ENCODE measurements at places on chromosomes 4 and X. TPM values are rescaled to one million over a fixed set of nuclear protein-coding genes. Genes with fewer than 3 reads are reported as not detected.

Gene ITGB1BP2
- total RNA-seq, result 0.74 TPM

Gene ASB5
- 1.4 TPM for total RNA-seq

Gene CLDN34
- not detected for total RNA-seq

Gene PSAPL1
- total RNA-seq, result not detected

Gene ABCG2
- 11.9 TPM for total RNA-seq

Gene MAGEB17
- total RNA-seq, result 0.11 TPM

Gene SHOX
- total RNA-seq, result not detected

Gene GAGE12D
- total RNA-seq, result not detected

Gene RHOXF2
- total RNA-seq, result not detected

Gene XK
- total RNA-seq, result 2.8 TPM

Gene PPP2R3B
- total RNA-seq, result 23.8 TPM

Gene KIT
- not detected for total RNA-seq

Gene GAGE12H
- not detected for total RNA-seq

Gene GAGE12F
- not detected for total RNA-seq

Gene HS3ST1
- not detected for total RNA-seq

Gene HMGB3
- 233 TPM for total RNA-seq

GRCh38 chrX:136130931-136131833 is 16.2 kb upstream of the FHL1 start:
- DNase-seq, result peak; percentile 65

DNA sequence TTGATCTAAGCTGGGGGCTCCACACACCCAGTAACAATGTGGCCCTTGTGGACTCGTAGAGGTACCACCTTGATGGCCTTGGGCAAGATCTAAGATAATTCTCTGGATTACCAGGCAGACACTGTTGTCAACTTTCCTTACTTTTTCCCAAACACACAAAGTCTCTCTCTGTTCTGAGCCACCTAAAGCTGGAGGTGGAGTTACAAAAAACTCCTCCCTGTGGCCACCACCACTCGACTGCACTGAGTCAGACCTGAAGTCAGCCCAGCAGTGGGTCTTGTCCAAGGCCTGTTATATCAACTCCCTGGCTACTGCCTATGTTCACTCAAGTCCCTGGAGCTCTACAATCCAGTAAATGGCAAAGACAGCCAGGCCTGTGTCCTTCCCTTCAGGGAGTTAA is 70.1 kb upstream of the TECRL start:
- no peak for DNase-seq

- no peak for DNase-seq
Observed at GRCh38 chr4:52098618-52099017, 47.5 kb downstream of the SPATA18 start.

- peak; percentile 39 for DNase-seq
Observed at GRCh38 chr4:74374561-74375327, 9.8 kb downstream of the EREG start.

- DNase-seq, result peak; percentile 19
Observed at GRCh38 chr4:57442831-57443291, 332.7 kb upstream of the IGFBP7 start.

- DNase-seq, result no peak
Observed at GRCh38 chr4:97144199-97144598, 999.1 kb downstream of the STPG2 start.

- no peak for DNase-seq
Observed at GRCh38 chr4:46505131-46505530, 115.2 kb upstream of the GABRA2 start.

DNA sequence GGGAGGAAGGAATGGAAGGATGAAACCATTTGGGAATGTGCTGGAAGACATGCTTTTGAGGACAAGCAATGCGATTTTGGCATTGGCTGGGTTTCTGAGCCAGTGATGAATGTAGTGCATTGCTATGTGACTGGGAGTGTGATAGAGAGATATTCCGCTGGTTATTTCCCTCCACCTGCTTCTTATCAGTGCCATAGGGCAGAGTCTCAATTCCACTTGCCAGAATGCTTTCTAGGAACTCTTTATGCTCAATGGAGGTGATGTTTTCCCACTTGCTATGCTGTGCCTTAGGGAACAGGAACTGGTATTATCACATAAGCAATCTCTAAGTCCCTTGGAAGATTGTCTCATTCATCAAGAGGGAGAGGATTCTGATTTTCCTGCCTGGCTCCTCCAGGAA is 28.0 kb downstream of the TBL1X start:
- DNase-seq, result no peak

- DNase-seq, result no peak
Observed at GRCh38 chr4:61953386-61953785, 753.3 kb downstream of the ADGRL3 start.

DNA sequence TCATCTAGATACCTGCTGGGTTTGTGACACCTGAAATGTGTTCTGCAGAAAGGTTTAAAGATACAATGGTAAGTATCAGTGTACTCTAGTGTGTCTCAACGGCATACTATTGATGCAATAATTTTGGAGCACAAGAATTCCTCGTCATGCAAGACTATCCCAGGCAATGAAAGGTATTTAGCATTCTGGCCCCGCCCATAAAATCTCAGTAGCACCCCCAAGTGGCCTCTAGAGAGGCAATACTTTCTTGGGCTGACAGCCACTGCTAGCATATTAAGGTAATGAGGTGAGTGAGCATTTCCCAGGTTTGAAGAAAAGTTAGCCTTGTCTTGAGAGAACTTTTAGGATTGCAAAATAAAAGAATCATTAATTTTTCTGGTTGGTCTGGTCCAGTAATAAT is 24.0 kb downstream of the TAB3 start:
- DNase-seq, result no peak

DNA sequence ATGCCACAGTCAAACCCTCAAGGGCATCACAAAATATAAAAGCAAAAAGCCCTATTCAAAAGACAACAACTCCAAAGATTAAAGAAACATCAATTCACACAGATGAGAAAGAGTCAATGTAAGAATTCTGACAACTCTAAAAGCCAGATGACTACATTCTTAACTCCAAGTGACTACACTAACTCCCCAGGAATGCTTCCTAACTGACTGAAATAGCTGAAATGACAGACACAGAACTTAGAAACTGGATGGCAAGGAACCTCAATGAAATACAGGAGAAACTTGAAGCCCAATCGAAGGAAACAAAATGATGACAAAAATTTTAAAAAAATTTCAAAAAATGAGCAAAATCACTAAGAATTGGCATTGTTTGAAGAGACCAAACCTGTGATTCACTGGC is 1047.6 kb upstream of the PCDH10 start:
- DNase-seq, result no peak

- DNase-seq, result no peak
Observed at GRCh38 chr4:23364167-23364566, 525.7 kb downstream of the PPARGC1A start.

GRCh38 chrX:112865464-112866025 is 24.9 kb upstream of the AMOT start:
- DNase-seq, result no peak

DNA sequence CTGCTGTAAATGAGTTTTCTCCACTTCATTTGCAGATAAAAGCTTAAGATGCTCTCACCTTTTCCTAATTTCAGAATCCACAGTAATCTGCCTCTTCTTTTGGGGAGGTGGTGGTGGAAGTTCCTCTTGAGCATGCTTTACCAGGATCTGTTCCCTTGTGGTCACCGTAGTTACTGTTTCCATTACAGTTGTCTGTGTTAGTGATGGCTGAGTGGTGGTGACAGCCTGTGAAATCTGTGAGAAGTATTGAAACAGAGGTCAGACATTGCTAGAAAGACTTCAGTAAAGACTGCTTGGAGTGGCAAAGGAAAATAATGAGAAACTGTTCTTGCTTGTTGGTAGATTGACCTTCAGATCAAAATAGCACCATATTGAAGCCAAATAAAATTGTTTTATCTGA is 666.2 kb downstream of the DMD start:
- DNase-seq, result no peak

DNA sequence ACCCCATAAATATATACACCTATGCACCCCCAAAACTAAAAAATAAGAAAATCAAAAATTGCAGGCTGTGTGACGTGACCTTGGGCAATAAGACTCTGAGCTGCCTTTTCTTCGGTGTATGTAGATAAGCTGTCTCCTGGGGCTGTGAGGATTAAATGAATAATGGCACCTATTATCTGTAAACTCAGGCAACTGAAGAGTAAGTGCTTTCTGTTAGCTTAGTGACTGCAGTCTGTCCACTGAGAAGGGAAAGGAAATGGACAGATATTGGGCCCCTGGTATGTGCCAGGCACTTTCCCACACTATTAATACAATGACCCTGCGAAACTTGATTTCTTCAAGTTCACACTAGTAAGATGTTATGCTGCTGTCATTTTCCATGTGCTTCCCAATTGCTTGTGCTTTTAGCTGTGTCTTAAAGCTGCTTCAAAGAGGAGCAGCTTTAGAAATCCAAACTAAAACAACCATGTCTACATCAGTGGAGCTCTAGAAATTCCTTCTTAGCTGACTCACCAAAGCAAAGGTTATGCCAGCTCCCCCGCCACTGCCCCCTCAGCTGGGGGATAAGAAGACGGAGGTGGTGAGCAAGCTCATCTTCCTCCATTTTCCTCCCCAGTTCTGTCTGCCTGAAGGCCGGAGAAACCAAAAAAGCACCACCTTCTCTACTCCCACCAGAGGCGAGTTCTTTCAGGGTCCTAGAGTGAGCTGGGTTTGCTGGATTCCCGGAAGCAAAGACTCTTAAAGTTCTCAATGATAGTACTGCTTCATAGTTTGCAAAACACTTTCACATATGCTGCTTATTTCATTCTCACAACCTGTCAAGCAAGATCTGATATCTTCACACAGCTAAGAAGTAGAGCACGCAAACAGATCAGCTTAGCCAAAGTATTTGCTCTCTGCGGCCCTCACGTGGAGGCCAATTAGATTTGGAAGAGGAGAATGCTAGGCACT is 8.8 kb upstream of the DGAT2L6 start:
- peak; percentile 77 for DNase-seq

GRCh38 chr4:102430461-102430910 is 70.7 kb upstream of the NFKB1 start:
- DNase-seq, result no peak

DNA sequence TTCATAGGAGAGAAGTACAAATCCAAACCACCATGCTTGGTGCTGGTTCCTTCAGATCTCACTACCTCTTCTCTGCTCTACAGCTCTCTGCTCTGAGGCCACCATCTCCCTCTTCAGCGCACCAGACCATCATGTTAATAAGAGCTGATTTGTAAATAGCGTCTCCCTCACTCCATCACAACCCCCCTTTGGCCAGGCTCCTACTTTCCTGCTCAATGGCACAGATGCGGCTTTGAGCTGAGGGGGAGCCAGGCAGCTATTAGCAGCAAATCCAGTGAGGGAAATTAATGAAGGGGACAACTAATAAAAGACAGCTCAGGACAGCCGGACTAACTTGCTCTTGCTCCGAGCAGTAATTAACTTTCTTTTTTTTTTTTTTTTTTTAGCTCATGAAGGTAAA is 13.1 kb downstream of the NEUROG2 start:
- no peak for DNase-seq

GRCh38 chr4:7189066-7189465 is 3.3 kb upstream of the SORCS2 start:
- DNase-seq, result no peak

DNA sequence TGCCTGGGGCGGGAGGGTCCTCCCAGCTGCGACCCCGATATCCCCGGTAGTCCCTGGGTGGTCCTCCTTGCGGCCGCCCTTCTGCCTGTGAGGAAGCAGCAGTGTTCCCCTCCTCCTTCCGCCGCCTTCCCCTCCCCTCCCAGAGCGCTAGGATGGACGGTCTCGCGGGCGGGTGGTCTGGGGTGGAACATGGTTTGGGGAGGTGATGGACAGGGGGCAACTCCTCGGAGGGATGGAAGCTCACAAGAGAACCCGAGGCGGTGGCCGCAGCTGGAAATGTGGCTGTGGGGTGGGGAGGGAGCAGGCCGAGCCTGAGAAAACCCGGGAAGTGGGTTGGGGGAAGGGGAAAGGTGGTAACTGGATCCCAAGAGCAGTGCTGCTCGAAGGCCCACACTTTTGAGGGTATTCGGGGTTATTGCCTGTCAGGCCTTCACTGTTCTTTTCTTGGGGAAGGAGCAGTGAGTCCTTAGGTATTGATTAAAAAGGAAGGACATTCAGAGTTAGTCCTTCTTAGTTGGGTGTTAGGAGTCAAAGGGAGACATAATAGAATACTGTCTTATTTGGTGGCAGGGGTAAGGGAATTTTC is 581 bp downstream of the UBE2K start:
- DNase-seq, result peak; percentile 39

- DNase-seq, result no peak
Observed at GRCh38 chr4:106687026-106687425, 318.4 kb upstream of the GIMD1 start.

- no peak for DNase-seq
Observed at GRCh38 chrX:64894454-64895038, 81.7 kb downstream of the ZC4H2 start.

DNA sequence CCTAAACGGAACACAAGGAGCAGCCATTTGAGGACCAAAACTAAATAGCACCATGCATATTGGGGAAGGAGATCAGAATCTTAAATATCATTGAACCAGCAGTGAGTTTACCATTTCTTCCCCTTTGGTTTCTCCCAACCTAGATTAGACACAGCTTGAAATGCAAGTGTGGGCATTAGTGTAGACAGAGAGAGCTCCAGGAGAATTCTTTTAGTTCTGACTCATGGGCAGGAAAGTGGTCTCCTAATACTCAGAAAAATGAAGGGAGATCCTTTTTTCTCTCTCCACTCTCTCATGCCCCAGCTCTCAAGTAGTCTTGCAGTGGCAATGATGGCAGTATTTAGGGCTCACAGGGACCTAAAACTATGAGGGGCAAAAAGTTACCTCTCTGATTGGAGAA is 567.9 kb downstream of the INPP4B start:
- DNase-seq, result no peak

- DNase-seq, result no peak
Observed at GRCh38 chrX:153820601-153821000, 9.7 kb downstream of the PDZD4 start.

- DNase-seq, result no peak
Observed at GRCh38 chrX:115054876-115055275, 37.5 kb upstream of the IL13RA2 start.

DNA sequence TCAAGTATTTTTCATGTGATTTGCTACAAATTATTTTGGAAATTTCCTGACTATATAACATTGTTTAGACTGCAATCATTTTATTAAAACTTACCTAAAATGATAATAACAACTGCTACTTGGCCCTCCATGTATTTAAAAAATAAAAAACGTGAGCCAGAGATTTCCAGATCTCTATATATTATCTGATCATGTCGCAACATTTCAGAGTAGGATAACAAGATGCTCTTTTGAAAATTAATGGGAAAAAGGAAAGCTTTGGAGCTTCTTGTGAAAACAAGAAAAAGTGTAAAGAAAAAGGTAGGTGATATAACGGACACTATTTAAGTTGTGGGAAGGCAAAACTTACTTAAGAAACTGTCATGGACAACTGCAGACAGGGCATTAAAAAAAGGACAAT is 14.9 kb upstream of the MAB21L2 start:
- DNase-seq, result no peak

DNA sequence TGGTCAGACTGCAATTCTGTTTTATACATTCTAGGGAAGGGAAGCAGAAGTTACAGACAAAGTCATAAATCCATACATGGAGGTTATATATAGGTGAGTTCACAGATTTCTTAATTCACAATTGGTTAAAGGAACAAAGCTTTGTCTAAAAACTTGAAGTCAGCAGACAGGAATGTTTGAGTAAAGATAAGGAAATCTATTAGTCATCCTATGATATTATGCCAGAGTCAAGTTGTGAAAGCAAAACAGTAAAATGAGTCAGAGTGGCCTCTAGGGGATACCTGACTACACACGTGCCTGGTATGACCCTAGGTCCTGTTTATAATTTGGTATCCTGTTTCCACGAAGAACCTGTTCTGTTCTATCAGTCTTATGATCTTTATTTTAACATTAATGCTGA is 31.5 kb downstream of the ACTRT1 start:
- DNase-seq, result no peak

Measured in SJSA1 (cell line).